H4 (cell line): ENCODE measurements at places on chromosomes 13 and 19. TPM values are rescaled to one million over a fixed set of nuclear protein-coding genes. Genes with fewer than 3 reads are reported as not detected.

FCAR gene
- not detected in 2 replicates for total RNA-seq

GRK1 gene
- total RNA-seq, result not detected in 2 replicates

ADM5 gene
- 0.08 and 1.4 TPM in 2 replicates for total RNA-seq

GNG7 gene
- total RNA-seq, result 0.60 and 0.75 TPM in 2 replicates

NCAN gene
- not detected in 2 replicates for total RNA-seq

BCL2L12 gene
- 9.0 and 14.8 TPM in 2 replicates for total RNA-seq

RFPL4A gene
- 7.7 and 12.4 TPM in 2 replicates for total RNA-seq
